CD8-positive, alpha-beta memory T cell (primary cell): ENCODE measurements at places on chromosomes 13 and 19.

GRCh38 chr13:112586334-112586960 is 1.5 kb downstream of the TUBGCP3 start:
- no peak for DNase-seq

- DNase-seq = no peak
Measured at GRCh38 chr13:26382366-26382765, 128.4 kb downstream of the CDK8 start.

DNA sequence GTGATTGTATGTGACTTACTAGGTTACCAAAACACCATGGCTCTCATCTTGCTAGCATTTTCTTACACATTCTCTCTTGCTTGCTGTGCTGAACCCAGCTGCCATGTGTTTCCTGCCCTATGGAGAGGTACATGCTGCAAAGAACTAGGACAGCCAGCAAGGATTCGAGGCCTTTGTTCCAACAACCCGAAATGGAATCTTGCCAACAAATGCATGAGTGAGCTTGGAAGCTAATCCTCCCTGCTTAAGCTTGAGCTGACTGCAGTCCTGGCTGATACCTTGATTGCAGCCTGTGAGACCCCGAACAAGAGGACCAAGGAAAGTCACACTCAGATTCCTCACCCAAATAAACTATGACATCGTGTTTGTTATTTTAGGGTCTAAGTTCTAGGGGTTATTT is 651.2 kb downstream of the SLITRK6 start:
- no peak for DNase-seq

DNA sequence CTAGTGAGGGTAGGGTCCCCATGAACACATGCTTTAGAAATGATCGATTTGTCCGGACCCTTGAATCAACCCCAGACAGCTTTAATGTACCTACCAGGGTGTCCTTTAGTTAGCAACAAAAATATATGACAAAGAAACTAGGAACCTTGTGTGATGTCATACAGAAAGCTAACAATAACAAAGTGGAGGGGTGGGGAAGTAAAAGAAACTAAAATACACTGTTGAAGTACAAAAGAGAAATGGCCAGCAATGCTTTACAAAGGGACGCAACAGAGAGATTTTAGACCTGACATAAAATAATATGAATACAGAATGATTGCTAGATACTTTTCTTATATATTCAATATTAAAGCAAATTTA is 40.0 kb downstream of the DZIP1 start:
- no peak for DNase-seq

DNA sequence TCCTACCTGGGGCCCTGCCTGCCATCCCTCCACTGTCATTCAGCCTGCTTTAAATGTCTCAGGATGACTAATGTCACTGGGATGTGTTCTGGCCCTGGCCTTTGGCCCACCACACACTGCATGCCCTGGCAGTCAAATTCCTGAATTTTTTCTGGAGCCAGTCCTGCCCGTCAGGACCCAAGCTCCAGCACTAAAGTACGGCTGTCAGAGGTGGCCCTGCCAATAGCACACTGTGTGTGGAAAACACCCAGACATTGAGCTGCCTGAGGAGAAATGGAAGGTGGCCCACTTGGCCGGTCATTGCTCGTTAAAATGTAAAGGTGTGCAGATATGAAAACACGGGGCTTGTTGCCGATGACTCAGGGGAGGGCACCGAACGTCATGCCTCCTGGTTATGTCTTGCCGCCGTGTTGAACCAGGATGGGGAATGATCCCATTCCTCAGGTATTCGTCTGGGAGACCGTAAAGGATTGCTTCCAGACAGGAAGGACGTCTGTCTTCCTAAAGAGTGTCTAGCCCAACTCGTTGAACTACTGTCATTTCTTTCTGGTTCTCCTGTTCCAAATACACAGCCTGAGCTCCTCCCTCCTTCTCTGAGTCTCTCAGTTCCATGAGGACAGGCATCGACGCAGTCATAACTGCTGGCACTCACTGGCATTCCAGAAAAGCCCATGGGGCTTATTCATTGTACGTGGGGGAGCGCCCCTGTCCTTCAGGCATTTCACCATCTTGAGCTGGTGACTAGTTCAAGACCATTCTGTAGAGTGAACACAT is 40.6 kb downstream of the COL4A2 start:
- no peak for DNase-seq

GRCh38 chr13:32426990-32427851 is 709 bp downstream of the N4BP2L1 start:
- peak; percentile 44 for DNase-seq

GRCh38 chr13:46751811-46752635 is 44.9 kb downstream of the ESD start:
- DNase-seq = peak; percentile 82

DNA sequence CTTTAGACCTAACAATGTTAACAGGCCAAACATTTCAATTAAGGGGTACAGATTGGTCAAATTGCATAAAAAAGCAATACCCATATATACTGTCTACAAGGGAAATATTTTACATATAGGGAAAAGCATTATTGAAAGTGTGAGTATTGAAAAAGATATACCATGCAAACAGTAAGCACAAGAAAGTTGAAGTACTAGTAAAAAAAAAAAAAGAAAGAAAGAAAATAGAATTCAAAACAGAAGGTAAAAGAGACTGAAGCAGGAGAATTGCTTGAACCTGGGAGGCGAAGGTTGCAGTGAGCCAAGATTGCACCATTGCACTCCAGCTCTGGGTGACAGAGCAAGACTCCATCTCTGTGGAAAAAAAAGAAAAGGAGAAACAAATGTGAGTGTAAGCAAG is 5.3 kb upstream of the TEX101 start:
- no peak for DNase-seq

DNA sequence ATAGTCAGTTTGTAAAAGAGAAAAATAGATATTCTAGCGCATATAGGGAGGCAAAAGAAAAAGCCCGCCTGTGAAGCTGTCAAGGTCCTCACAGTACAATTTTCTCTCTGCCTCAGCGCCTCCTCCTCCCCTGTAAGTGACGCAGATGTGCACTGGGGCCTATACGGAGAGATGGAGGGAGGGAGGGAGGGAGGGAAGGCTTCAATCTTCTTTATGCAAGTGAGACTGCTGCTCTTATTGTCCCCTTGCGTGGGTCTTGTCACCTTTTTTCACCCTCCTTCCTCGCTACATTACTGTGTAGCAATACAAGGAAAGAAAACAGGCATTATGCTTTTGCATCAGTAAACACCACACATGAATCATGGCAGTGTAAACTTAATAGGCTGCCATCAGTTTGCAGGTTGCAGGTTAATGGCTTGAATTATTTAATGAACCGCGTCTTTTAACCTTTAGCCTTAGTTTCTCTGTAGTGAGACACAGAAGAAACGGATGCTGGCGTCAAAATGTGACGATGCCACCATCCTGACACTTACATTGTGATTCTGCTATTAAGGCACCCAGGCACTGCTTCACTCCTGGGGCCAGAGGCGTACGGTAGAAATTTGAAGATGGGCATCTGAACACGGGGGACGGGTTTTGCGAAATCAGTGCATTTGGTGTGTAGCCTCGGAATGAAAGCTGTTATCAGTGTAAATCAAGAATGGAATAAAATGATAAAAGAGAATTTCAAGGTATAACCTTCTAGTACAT is at the start of gene KLHL1:
TSS of gene KLHL1 (minus strand) at position 97 of the 750 bp plus-strand sequence. CDS start 753 bp downstream, outside the sequence.
- DNase-seq = no peak

GRCh38 chr13:73212482-73212881 is 153.7 kb downstream of the KLF5 start:
- no peak for DNase-seq

DNA sequence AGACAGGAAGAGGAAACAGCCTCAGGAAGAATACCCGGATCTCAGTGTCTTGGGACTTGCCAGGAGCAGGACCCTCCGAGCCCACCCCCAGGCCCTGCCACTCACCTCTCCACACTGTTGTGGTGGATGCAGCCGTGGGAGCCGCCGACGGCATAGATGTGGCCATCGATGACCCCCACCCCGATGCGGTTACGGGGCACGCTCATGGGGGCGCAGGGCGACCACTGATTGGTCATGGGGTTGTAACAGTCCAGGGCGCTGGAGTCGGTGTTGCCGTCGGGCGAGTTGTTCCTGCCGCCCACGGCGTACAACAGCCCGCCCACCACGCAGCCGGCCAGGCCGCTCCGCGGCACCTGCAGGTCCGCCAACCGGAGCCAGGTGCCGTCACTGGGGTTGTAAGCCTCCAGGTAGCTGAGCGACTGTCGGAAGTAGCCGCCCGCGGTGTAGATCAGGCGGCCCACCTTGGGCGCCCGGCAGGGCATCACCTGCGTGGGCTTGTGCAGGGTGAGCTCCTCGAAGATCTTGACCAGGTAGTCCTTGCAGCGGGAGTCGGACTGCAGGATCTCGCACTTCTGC is 11.6 kb downstream of the KEAP1 start:
- DNase-seq = no peak

GRCh38 chr13:43195551-43195950 is 172.2 kb downstream of the DNAJC15 start:
- DNase-seq = no peak

GRCh38 chr19:45409557-45409920 is 3.1 kb downstream of the POLR1G start:
- DNase-seq = no peak
